ENCODE measurements at places on chromosomes 6 and 20.

GRCh38 chr6:169984181-169985120 lies 233.0 kb downstream of the ERMARD start:
- no peak for ATAC-seq

DNA sequence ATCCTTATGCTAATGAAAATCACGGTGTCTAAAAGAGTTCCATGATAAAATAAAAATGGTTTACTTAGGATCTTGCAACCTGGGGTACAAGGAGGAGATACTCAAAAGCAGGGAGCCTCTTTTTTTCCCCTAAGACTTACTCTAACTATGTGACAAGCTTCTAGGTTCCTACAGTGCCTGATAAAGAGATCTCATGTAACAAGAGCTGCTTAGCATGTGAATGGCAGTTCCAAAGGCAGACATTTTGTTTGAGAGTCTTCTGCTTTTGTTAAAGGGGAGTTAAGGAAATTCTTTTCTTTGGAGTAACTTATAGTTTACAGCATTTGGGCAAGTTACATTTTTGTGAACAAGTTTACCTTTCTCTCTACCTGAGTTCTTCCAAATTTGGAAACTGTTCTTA lies 945.8 kb upstream of the ADGRB3 start:
- no peak for ATAC-seq

DNA sequence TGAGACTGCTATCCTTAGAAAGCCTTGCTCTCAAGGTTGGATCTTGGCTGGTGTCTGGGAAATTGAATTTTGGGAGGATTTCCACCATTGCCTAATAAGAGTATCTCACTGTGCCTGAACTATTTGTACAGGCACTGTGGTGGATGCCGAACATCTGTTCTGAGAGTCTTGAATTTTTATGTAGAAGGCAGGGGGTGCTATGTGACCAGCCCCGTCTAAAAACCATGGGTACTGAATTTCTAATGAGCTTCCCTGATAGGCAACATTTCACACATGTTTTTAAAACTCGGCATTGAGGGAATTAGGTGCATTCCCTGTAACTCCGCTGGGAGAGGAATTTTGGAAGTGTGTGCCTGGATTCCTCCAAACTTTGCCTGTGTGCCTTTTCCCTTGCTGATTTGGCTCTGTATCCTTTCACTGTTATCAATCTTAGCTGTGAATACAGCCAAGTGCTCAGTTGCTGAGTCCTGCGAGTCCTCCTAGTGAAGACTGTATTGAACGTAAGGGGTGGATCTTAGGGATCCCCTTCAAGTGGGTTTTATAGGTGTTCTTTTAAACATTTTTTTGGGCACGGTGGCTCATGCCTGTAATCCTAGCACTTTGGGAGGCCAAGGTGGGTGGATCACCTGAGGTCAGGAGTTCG lies 27.6 kb upstream of the SCAF8 start:
- ATAC-seq, result no peak

DNA sequence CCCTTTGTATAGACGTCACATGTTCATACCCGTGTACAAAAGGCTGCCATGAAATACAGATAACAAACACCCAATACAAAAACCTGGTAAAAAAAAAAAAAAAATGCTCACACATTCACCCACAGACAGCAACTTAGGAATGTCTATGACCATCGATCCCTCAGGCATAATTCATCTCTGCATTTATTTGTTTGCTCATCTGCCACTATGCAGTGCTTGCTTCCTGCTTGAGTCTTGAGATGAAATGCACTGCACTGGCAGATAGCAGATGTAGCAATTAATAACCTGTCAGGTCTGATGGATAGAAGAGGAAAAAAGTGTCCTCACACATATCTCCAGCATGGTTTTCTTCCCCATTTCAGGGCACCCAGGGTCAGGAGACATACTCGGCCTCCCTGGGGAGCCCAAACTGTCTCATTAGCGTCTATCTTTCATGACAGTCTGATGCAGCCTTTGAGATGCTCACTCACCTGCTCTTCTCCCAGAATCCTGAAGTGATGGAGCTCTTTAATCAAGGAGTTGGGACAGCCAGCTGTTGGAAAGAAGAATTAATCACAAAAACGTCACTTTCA lies 295.1 kb upstream of the AGPAT4 start:
- ATAC-seq, result no peak

GRCh38 chr6:134658596-134658995 lies 291.3 kb downstream of the ALDH8A1 start:
- ATAC-seq, result no peak

- peak; percentile 66 for ATAC-seq
These were observed 180.0 kb downstream of the TMEM242 start for GRCh38 chr6:157143171-157143889.

DNA sequence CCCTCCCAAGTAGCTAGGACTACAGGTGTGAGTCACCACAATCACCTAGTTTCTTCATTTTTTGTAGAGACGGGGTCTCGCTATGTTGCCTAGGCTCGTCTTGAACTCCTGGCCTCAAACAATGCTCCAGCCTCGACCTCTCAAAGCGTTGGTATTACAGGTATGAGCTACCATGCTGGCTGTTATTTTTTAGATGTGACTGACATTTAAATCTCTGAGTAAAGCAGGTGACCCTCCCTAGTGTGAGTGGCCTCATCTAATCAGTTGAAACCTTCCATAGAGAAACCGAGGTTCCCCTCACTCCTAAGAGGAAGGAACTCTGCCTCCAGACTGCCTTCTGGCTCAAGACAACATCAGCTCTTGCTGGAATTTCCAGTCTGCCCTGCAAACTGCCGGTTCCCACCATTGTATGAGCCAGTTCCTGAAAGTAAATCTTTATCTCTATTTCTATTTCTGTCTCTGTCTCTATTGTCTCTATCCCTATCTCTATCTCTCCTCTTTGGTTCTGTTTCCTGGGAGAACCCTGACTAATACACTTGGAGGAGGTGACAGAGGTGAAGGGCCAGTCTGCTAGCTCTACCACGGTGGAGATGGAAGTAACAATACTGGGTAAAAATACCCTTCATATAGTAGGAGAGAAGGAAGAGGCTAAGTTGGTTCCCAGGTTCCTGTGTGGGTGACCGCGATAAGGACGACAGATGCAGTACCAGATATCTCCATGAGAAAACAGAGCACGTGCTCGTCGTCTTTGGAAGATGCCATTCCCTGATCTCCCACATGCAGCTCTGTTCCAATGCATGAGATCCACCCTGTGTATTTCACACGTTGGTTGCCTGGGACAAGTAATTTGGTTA lies 81.0 kb downstream of the MYB start:
- ATAC-seq, result no peak

DNA sequence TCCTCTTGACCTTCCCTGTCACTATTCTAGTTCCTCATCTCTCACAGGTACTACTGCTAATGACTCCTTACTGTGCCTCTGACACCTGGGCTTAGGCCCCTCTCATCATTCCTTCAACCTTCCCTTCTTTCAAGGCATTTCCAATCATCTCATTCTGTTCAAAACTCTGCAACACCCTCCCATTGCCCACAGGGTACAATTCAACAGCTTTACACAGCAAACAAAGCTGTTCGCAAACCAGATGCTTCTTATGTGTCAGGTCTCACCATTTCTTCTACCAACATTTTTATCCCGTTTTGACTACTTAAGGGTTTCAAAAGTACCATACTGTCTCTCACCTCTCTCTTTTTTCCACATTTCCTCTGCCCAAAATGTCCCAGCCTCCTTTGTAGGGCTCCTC lies 84.4 kb upstream of the ID4 start:
- ATAC-seq, result no peak

GRCh38 chr6:140311146-140311545 lies 936.7 kb upstream of the CITED2 start:
- no peak for ATAC-seq

DNA sequence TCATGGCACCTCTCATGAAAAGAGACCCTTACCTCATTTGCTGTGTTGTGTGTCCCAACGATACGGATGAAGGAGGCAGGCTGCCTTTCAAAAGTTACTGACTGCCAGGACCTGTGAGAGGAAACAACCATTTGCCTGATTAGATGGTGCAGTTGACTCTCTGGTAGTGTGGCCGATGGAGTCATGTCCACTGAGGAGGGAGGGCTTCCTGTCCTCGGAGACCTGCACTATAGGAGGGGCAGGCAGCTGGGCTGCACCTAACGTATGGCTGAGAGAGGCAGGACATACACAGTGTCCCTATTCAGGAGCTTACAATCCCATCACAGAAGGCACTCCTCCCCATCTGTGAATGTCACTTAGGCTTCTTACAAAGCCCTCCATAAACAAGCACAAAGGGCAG lies 373.0 kb downstream of the ZFAND3 start:
- no peak for ATAC-seq

DNA sequence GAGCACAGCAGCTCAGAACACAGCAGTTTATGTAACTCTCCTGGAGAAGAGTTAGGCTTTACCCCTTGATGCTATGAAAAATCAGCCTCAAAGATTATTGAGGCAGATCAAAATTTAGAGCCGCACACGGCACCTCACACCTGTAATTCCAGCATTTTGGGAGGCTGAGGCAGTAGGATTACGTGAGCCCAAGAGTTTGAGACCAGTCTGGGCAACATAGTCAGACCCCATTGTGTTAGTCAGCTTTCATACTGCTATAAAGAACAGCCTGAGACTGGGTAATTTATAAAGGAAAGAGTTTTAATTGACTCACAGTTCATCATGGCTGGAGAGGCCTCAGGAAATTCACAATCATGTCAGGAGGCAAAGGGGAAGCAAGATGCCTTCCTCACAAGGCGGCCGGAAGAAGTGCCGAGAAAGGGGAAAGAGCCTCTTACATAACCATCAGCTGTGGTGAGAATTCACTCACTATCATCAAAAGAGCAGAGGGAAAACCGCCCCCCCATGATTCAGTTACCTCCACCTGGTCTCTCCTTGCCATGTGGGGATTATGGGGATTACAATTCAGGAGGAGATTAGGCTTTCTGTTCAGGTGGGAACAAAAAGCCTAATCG lies 87.7 kb downstream of the SGK1 start:
- no peak for ATAC-seq

GRCh38 chr20:25223765-25224720 lies 23.8 kb upstream of the PYGB start:
- ATAC-seq, result no peak

GRCh38 chr20:40254023-40254772 lies 434.8 kb downstream of the MAFB start:
- ATAC-seq, result no peak

GRCh38 chr20:49029203-49029602 lies 16.9 kb upstream of the CSE1L start:
- peak; percentile 58 for ATAC-seq

- ATAC-seq, result no peak
These were observed 48.1 kb downstream of the ESF1 start for GRCh38 chr20:13736436-13737191.

DNA sequence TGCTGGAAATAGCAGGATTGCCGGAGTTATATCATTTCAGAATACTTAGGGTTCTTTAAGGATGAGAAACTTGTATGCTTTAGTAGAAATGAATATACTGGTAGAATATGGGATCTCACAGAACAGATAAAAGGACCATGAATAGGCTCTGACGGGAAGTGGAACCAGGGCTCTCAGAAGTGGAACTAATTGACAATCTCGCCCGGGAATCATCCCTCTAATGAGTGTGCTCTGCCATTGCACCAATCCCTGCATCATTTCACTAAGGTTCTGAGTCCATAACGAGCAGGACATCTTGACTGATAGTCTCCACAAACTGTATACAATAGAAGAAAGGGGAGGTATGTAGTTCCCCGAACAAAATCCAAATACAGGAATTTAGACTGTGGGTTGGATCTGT lies 150.1 kb downstream of the COL9A1 start:
- no peak for ATAC-seq

- ATAC-seq, result no peak
These were observed 89.4 kb upstream of the TNFAIP3 start for GRCh38 chr6:137777687-137778075.

DNA sequence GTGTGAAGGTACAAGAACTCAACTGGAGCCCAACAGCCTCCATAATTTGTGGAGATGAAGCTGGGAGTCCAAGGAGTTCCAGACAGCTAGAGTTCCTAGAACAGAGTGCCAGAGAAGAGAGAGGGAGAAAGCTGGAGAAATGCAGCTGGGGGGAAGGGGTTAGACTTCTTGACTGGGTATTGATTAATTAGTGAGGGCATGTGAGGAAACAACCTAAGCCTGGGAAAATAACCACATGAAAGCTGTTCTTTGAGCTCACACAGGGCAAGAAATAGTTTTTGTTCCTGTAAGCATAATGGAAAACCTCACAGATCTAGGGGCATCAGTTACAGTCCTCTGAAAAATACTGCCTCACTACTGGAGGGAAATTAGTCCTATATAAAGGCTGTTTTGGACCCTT lies 230.5 kb upstream of the FKBP1C start:
- ATAC-seq, result no peak

- no peak for ATAC-seq
These were observed 44.9 kb upstream of the CEP85L start for GRCh38 chr6:118696271-118696670.

- ATAC-seq, result no peak
These were observed 95.6 kb downstream of the KIF16B start for GRCh38 chr20:16477632-16478031.

DNA sequence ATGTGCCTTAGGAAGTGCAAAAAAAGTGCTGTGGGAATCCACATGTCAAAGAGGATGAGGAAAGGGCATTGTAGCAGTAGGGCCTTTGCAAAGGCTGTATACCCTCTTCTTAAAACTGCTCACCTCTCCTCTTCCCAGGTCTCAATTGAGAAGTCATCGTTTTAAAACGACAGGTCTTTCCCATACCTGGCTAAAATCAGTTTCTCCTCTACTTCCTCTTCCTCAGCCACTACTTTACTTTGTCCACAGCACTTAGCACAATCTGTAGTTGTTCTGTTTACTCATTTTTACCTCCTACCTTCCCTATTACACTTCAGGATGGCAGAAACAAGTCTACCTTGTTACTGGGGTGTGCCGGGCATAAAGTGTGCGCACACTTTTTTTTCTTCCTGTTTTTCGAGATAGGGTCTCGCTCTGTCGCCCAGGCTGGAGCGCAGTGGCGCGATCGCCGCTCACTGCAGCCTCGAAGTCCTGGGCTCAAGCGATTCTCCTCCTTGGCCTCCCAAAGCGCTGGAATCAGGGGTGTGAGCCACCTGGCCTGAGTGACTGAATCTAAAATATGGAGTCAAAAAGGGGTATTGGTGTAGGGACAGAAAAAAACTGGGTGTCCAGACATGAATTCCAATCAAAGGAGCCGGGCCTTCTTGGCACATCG lies 9.8 kb upstream of the ELOVL5 start:
- no peak for ATAC-seq

DNA sequence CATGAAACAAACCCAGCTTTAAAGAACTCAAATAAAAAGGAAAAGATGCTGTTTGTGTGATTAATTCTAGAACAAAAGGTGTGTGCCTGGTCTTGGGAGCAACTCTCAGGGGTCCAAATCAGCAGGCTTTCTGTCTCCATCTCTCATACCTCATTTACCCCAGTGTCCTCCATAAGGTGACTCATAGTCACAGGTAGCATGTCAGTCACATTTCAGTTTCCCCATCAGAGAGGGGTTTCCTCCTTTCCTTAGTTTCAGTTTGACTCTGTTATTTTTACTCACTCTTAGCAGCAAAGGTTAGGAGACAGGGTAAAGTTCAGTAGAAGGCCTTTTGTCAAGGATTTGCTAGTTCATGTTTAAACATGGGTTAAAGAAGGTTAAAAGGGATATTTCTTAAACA lies 46.2 kb downstream of the OGFRL1 start:
- ATAC-seq, result no peak

All from SK-N-SH treated with all-trans-retinoic acid at 6 μM for 48 hours (cell line).